ENCODE measurements at places on chromosomes 6 and 20. TPM values are rescaled to one million over a fixed set of nuclear protein-coding genes. Genes with fewer than 3 reads are reported as not detected.

DNA sequence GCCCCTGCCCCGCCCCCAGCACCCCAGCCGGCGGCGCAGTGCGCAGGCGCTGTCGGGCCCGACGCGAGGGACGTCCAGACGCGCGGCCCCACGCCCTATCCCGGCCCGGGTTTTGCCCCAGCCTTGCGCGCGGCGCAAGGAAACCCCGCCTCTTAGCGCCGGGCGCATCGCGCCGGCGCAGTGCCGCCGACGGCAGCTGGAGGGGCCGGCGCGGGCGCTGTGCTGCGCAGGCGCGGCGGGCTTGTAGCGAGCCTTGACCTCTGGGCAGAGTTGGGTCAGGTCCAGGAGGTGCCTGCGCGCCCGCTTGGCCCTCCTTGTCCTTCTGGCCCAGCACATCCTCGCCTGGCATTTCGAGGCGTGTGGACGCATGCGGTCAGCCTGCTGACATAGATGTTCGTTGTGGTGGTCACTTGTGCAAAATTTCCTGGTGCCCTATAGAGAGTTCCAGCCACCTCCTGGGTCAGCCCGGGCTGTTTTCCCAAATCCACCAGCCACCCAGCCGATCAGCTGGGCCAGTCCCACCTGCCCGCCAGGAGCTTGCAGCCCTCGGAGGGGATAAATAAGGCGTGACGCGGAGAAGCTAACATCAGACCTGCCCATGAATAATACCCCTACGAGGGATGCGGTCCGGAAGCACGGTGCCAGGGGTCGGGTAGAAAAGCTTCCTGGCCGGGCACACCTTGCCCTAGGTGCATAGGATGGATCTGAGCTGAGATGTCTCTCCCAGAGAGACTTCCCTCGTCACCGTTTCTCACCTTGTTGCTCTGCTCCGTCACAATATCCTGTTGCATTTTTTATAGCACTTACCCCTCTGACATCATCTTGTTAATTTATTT, 428 bp upstream of the PRELID3B start:
- peak overlapping the region; percentile 93 for H3K4me3 ChIP-seq
- peak; percentile 94 for DNase-seq
- H3K27me3 ChIP-seq: no peaks in the 10 kb centered on the region
- peaks cover 25% of the 10 kb centered on the region for H3K4me1 ChIP-seq
- H3K36me3 ChIP-seq: peaks cover under 1% of the 10 kb centered on the region

DNA sequence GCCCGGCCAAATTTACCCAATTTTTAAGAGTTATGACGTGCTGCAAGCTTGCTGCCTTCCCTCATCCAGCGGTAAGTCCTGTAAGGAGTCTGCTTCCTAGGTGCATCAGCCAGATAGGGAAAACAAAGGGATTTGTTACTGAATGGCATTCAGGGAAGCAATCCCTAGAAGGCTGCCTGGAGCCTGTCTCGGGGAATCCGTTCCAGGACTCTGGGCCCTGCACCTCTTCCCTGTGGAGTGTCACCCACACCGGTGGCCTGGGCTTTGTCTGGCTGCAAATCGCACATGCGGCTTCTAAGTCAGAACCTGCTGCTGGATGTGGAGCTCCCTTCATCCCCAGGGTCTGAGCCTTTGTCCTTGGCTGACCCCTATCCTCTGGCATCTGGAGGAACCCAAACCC, 7.0 kb downstream of the MYT1 start:
- H3K27ac ChIP-seq: no peak overlapping the region
- H3K36me3 ChIP-seq: no peaks in the 10 kb centered on the region
- no peak overlapping the region for H3K4me3 ChIP-seq

DNA sequence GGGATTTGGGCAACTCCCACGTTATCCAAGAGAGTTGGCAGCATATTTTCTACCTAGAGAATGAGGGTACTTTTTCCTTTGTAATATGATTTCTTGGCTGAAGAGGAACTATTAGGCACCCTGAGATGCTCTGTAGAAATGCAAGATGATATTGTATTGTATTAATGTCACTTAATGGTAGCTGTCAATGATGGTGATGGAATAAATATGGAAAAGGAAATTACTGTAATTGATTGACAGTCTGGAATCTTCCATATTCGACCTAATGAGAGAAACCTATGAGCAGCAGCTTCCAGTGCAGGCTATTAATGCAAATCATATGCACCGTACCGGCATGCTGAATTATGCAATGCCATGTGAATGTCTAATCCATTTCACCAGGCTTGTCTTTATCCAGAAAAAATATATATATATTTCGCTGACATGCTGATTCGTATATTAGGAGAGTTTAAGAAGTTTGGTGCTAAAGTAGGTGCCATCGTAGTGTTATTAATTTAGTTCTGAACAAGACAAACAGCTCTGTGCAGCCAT, 494.2 kb upstream of the JARID2 start:
- no peak overlapping the region for H3K27ac ChIP-seq
- no peak for DNase-seq
- no peaks in the 10 kb centered on the region for H3K4me1 ChIP-seq
- H3K4me3 ChIP-seq: no peak overlapping the region
- no peaks in the 10 kb centered on the region for H3K36me3 ChIP-seq
- H3K27me3 ChIP-seq: no peaks in the 10 kb centered on the region

SULF2 gene
- 97.9 TPM for total RNA-seq

RGS17 gene
- 0.53 TPM for total RNA-seq
